ENCODE measurements at places on chromosomes 11 and 22.

- DNase-seq = no peak
These were observed 150.7 kb downstream of the ADAMTS15 start for GRCh38 chr11:130599073-130599654.

- DNase-seq = no peak
These were observed 96.2 kb downstream of the PDHX start for GRCh38 chr11:35012467-35013191.

- no peak for DNase-seq
These were observed 42.8 kb upstream of the DKK3 start for GRCh38 chr11:12051287-12051662.

DNA sequence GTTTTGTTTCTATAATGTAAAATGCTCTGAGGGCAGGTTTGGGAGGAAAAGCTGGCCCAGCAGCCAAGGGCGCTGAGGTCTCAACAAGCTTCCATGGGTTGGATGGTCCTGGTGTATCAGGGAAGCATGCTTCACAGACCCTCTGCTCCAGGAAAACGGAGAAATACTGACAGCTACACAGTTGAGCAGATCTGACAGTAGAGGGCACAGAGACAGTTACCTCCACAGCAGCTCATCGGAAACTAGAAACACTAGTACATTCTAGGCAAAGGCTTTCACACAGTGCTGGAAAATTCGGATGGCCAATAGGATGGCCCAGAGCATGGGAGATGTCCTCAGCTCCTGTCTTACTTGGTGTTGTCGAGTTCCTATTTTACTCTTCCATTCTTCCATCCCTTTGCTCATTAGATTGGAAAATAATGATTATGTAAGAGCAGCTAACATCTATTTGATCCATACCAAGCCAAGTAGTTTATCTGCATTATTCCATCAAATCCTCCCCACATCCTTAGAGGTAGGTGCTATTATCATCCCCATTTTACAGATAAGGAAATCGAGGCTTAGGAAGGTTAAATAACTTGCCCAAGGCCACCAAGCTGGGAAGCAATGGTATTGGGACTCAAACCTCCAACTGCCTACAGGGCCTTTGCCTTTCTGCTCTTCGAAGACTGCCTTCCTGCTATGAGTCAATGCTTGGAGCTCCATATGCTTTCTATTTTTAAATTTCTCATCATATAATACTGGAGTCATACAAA, 28.3 kb downstream of the LMO2 start:
- DNase-seq = no peak

- no peak for DNase-seq
These were observed 279.1 kb downstream of the BRD1 start for GRCh38 chr22:49548356-49549202.

- DNase-seq = no peak
These were observed 49.7 kb downstream of the RPL27A start for GRCh38 chr11:8732324-8732670.

DNA sequence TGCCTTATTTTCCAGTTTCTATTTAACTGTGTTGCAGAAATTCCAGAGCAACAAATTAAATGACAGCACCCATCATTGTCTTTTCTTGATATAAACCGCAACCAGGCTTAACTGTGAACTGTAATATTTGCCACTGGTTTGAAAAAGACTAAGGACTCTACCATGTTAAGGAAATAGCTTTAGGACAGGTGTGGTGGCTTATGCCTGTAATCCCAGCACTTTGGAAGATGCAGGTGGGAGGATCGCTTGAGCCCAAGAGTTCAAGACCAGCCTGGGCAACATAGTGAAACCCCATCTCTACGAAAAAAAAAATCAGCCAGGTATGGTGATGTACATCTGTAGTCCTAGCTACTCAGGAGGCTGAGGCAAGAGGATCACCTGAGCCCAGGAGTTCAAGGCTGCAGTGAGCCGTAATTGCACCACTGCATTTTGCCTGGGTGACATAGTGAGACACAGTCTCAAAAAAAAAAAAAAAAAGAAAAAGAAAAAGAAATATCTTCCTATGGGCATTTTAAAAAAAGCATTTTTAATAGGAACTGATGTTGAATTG, 28.8 kb downstream of the HIRA start:
- DNase-seq = no peak

DNA sequence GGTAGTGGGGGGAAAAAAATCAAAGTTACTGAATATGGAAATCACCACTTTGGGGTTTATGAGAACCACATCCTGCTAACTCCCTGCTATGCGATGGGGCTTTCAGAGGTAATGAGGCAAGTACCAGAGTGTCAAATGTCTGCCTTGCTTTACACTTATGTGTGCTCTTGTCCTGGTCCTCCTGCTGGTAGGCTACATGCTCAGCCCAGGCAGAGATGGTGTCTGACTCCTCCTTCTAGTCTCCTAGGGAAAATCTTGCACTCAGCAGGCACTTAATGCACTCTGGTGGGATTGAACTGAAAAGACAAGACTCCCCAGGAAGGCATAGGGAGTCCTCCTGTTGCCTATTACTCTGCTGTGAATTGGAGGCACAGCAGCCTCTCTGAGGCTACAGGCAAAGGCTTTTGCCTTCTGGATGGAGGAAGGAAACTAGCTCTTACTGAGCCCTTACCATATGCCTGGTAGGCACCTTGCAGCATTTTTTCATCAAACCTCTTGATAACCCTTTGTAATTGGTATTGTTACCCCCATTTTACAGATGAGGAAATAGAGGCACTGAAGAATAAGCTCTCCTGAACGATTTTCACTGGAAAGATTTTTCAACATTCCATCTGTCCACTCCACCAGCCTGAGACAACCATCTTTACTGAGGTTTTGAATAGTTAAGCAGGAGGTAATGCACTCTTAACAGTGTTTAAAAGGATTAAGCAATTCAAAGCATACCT, 132.1 kb upstream of the PAX6 start:
- DNase-seq = no peak

GRCh38 chr11:73095613-73096012, 46.5 kb downstream of the FCHSD2 start:
- no peak for DNase-seq

DNA sequence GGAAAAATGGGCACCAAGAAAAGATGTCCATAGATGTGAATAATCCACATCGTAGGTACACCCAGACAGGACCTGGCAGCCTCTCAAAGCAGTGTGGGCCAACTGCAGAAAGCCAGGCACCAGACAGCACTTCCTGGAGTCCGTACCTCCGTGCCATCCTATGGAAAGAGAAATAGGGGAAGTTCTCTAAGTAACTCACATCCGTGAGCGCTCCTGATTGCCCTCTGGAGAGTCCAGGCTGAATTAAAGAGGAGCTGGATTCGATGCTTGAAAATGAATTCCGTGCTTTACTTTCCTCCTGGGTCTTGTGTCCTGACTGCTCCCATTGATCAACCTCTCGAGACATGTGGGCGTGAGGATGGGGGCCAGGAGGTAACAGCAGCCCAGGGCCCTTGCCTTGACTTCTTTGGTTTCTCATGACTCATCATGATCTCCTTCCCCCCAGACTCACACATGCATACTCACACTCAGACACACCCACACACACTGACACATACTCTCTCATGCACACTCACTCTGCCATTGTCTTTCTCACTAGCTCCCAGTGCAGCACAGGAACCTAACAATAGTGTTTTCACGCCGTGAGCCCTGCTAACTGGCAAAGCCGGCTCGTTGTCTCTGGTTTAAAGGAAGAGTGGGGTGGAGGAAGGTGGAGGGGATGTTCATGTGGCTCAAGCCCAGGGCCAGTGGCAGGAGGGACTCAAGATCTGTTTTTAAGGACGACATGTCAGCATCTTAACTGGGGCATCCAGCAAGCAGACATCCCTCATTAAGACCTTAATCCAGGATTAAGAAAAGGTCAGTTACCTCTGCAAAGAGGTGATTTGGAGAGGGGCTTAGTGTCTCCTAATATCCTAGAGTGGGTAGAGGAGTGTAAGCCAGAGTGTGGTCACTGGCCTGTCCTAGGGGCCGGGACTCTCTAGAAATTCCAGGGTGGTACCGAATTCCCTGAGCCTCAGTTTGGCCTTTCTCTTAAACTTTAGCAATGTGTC, 104.2 kb downstream of the SCN3B start:
- no peak for DNase-seq

DNA sequence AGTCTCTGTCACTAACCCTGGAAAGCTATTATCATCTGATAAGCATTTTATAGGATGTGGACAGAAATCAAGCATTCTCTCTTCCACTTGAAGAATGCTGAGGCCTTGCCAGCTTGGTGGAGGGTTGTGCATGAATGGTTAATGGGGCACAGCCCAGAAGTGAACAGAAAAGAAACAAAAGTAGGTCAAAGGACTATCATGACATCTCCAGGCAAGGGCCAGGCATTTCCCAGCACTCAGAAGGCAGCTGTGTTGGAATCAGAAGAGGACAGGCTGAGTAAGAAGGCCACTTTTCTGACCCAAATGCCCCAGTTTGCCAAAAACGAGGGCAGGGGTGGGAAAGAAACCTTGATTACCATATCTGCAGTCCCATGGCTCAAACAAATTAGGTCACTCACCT, 12.4 kb downstream of the TENM4 start:
- DNase-seq = no peak

DNA sequence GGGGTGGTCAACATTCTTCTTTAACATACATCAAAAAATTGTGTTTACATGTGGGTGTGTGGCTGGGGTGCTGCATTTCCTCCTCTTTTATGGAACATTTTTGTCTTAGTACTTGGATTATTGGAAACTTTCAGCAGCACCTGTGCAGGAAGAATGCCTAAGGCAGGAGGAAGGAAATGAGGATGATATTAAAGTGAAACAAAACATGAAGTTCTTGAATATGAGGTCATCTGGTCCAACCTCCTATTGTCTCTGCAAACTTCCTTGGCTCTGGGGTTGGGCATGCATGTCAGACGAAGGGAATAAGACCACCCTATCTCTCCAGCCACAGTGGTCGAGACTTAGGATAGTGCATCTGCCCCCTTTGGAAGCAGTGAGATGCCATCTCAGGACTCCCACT, 20.6 kb upstream of the OR9Q1 start:
- no peak for DNase-seq

DNA sequence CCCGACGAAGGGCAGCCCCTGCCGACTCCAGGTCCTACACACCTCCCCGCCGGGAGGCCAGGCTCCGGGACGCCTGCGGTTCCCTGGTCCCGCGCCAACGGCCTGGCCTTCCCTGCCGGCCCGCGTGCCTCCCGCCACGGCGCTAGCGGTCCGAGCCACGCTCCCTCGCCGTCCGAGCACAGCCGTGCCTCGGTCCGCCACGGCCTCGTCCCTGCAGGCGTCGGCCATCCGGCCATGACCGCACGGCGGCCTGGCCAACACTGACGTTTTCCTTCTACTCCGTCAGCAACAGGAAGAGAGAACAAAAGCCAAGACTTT, 532 bp downstream of the EIF4G2 start:
- DNase-seq = no peak

GRCh38 chr11:72840780-72841179, 26.6 kb downstream of the ATG16L2 start:
- no peak for DNase-seq

DNA sequence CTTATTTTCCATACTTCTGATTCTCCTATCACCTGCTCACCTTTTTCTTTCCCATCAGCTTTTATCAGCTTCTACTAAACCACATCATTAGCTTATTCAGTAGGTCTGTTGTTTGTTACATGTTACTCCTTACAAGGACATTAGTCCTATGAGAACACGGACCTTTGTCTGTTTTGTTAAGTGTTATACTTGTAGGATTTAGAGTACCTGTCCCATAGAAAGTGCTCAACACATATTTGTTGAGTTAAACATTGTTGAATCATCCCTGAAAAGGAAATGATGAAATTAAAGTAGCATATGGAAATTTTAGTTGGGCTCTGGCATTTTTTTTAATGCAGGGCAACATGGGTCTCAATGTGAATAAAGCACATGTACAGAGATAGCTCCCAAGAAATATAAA, 222.1 kb upstream of the CARD18 start:
- no peak for DNase-seq

- DNase-seq = peak; percentile 18
These were observed 15.6 kb upstream of the INCENP start for GRCh38 chr11:62108017-62108750.

- DNase-seq = no peak
These were observed 75.8 kb upstream of the SESN3 start for GRCh38 chr11:95306801-95307200.

DNA sequence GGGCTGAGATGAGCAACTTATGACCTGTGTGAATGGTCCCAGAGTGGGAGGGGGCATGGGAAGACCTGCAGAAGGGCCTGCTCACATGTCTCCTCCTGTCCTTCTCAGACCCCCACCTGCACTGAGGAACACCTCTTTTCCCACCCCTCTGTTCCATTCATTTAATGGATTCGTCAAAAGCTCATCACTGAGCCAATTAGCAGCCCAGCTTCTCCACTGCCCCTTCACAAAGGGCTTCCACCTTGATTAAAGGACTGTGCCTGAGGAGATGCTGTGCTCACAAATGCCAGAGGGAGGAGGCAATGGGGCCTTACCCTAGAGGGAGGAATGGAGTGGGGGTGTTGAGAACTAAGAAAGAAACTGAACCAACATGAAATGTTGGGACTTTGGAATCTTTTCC, 14.0 kb upstream of the CDON start:
- DNase-seq = no peak

GRCh38 chr11:33773404-33773986, 825 bp downstream of the FBXO3 start:
- no peak for DNase-seq

GRCh38 chr11:116930177-116930576, 92.8 kb upstream of the APOA1 start:
- no peak for DNase-seq

- DNase-seq = no peak
These were observed 57.2 kb upstream of the LRRC55 start for GRCh38 chr11:57124505-57124904.

DNA sequence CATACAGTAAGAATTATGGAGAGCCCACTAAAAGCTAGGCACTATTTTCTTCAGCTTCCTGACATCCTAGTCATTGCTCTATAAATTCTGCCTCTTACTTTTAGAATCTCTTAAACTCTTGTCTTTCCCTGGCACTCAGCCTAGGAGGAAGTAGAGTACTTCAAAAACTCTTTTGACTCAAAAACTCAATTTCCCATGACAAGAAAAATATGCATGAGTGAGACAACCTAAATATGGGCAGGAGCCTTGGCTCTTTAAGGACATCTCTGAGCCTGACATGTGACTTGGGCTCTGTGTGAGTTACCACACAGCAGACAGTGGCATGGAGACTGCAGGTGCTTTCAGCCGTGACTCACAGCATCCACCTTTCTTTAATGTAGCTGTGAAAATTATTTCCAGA, 97.5 kb upstream of the CCDC179 start:
- DNase-seq = no peak

DNA sequence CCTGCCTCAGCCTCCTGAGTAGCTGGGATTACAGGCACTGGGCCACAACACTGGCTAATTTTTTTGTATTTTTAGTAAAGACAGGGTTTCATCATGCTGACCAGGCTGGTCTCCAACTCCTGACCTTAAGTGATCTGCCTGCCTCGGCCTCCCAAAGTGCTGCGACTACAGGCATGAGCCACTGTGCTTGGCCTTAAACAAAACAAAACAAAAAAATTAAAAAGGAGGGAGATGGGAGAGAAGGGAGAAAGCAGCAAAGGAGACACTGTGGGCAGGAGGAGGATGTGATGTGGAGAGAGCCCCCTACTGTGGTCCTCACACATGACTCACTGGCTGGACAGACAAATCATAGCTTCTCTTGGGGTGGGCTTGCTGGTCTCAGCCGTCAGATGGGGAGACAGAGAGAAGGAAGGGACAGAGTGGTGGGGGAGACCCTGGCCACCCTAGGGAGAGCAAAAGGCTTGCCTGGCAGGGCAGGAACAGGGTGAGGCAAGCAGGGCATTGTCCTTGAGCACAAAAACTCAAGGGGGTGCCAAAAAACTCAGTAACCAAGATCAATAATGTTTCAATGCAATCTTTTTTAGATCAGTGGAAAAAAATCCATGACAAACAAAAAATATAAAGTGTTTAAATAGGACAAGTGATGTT, 31.6 kb downstream of the TPST2 start:
- no peak for DNase-seq

- no peak for DNase-seq
These were observed 93.1 kb downstream of the CWC15 start for GRCh38 chr11:94880216-94880615.

Measured in stimulated activated CD4-positive, alpha-beta T cell treated with anti-CD3 and anti-CD28 coated beads, TNF-alpha, amount 100 ng/mL, for 24 hours (primary cell).